ENCODE measurements at places on chromosomes 11 and 22.
A peak's percentile ranks its signal among the peaks of the same experiment; 100 is the strongest.

DNA sequence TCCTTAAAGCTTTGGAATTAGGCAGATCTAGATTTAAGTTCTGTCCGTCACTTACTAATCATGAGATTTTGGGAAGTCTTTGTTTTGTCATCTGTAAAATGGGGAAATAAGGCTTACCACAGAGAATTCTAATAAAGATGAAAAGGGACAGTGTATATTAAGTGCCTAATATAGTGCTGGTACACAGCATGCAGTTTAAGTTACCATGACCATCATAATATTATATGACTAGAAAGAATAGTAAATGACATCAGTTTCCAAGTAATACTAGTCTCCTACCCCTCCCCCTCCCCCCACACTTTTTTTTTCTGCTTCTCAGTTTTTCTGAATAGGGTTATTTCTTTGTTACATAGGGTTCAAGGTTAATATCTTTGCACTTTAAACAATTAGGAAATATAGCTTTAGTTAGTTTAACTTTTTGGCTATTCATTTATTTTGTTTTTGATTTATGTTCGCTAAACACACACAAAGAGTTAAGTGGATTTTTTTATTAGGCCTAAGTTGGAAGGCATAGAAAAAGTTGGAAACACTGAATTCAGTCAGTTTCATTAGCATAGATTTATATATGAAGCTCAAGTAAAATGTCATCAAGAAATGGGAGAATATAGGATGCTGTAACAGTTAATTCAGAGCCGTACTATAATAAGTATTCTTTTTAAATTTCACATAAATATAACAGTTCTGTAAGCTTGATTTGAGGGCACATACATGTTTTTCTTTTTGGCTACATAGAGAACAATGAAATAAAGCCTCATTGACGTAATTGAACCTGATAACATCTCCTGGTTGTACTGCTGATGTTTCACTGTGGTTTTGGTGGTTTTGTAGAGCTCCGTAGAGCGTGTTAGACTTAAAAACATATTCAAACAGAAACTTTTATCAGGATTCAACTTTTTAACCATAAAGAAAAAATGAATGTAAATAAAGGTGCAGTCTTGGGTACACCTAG, 121.2 kb downstream of the PDE3B start:
- DNase-seq: peak; percentile 9

- DNase-seq: no peak
These were observed 9.1 kb upstream of the CSF2RB start for GRCh38 chr22:36904260-36904880.

GRCh38 chr22:27705408-27706080, 96.0 kb downstream of the MN1 start:
- DNase-seq: no peak

GRCh38 chr11:86152006-86152862, 83.3 kb upstream of the PICALM start:
- DNase-seq: no peak

- no peak for DNase-seq
These were observed 87.8 kb upstream of the TOP3B start for GRCh38 chr22:22070371-22070824.

DNA sequence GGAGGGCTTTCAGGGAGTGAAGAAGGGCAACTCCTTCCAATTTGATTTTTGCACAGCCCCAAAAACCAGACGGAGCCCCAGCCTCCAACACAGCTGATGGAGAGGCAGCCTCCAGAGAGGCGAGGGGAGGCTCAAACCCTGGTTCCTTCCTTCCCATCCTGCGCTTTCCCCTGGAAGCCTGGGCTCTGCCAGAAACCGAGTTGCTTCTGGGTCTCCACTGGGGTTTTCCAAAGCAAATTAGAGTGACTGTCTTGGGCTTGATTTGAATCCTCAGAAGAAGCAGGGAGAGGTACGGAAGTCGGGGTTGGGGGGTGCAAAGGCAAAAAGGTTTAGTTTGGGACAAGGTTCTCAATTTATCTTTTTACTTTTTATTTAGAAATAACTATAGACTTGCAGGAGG, 129.2 kb downstream of the MPPED1 start:
- no peak for DNase-seq

DNA sequence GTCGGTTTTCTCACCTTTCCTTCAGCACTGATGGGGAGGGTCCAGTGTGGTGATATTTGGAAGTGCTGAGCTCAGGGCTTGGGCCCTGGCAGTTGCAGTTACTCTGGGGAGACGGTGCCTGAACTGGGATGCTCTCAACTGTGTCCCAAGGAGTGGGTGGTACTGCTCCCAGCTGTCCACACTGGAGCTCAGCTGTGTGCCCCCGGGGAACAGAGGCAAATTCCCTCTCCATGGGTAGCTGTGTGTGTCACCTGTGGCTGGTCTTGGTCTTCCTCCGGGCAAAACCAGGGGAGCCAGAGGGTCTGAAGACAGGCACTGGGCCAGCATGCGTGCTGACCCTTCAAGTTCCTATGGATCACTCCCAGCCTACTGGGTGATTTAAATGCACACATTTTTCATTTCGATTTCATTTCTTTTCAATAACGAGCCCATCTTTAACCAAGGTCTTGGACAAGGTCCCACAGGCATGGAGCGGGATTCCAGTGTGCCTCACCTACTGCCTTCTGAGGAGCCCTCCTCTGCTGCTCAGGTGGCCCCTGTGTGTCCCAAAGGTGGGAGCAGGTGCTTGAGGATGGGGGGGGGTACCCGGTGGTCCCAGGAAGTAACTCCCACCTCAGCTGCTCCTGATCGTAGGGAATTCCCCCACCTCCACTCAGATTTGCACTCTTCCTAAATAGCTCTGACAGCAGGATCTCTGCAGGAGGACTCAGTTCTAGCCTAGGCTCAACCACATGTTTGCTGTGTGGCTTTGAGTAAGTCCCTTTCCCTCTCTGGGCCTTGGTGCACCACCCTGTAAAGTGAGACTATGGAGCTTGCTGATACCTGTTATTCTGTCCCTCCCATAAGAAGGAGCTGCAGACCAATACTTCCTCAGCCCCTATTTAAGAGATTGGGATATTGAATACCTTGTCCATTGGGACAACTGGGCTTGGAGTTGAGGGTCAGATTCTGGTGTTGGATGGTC, 16.8 kb downstream of the PRDM11 start:
- DNase-seq: no peak

- DNase-seq: no peak
These were observed at the start of gene KCNK7 for GRCh38 chr11:65595543-65596281. Gene KCNK7 (minus strand): TSS chr11:65595800. CDS start chr11:65595772, 28 bp downstream.

DNA sequence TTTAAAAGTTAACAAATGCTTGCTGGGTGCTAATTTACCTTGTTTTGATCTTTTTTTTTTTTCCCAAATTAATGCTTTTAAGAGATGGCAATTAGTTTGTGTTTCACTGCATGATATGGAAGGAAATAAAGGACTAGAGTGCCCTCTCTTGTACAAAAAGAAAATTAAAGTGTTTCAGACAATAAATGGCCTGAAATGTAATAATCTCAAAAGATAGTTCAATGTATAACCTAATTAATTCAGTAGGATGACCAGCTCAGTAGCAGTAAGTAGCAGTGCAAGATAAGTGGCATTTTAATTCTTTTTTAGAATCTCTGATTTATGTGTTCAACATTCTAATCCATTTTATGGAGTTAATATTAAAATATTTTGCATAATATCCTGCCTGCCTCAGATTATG, 39.9 kb upstream of the MYO18B start:
- DNase-seq: no peak

DNA sequence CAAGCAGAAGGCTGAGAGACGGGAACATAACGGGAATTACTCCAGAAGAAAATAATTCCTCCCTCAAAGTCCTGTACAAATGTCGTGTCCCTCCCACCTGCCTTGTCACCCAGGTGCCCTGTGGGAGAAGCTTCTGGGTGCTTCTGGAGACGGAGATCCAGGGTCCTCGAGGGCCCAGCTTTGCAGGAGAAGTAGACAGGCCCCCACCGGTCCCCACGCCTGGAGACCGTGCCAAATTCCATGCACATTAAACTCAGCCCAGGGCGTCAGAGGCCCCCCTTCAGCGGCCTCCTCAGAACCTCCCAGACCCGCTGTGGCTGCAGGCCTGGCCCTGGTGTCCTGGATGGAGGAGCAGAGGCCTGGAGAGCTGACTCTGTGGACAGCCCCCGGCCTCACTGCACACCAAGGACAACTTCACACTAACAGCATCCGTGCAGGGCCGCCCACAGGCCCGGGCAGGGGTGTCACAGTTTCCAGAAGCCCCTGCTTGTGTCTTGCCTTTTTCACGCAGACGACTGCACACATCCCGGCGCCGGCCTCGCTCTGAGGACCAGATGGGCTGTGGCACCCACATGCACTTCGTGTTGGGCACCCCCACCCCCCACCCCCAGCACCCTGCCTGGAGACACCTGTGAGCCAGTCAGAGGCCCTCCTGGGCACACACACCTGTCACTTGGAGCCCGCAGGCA, 734.3 kb downstream of the BRD1 start:
- DNase-seq: no peak

GRCh38 chr11:83220260-83220659, 26.7 kb downstream of the ANKRD42 start:
- no peak for DNase-seq

- peak; percentile 4 for DNase-seq
These were observed 8.7 kb downstream of the PNPLA5 start for GRCh38 chr22:43883012-43883661.

- DNase-seq: no peak
These were observed 101.9 kb downstream of the GGTLC2 start for GRCh38 chr22:22746061-22746962.

- DNase-seq: no peak
These were observed 56.4 kb downstream of the IGLL1 start for GRCh38 chr22:23523713-23524112.

DNA sequence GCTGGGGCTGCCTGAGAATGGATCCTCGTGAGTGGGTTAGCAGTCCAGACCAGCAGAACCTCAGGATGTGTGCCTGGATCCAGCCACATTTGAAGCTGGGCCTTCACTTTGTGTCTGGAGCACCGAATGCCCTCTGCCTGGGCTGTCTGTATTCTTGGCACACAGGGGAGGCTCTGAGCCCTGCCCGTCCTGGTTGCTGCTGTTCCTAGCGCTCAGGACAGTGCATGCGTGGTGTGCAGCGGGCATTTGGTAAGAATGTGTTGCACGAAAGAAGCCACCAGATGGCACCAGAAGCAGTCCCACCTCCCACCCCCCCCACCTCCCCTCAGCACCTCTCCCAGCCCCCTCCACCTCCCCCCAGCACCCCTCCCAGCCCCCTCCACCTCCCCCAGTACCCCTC, 4.1 kb upstream of the MAPK11 start:
- no peak for DNase-seq

- no peak for DNase-seq
These were observed 28.4 kb downstream of the KIAA0930 start for GRCh38 chr22:45212306-45212709.

DNA sequence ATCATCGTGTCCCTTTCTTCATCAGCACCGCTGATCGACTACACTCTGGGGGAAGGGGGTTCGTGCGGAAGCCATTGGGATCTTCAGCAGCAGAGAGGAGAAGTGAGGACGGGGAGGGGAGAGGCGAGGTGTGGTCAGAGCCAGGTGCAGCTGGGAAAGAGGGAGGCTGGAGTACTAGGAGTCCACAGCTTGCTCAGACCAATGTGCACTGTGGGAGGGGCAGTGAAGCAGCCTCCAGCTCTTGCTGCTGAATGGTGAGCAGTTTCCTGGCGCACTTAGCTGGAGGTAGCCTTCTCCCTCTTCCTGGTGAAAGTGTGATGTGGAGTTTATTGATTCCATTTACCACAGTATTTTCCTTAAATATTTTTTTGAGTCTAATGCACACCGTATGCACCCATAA, 99.0 kb upstream of the NECTIN1 start:
- DNase-seq: no peak

DNA sequence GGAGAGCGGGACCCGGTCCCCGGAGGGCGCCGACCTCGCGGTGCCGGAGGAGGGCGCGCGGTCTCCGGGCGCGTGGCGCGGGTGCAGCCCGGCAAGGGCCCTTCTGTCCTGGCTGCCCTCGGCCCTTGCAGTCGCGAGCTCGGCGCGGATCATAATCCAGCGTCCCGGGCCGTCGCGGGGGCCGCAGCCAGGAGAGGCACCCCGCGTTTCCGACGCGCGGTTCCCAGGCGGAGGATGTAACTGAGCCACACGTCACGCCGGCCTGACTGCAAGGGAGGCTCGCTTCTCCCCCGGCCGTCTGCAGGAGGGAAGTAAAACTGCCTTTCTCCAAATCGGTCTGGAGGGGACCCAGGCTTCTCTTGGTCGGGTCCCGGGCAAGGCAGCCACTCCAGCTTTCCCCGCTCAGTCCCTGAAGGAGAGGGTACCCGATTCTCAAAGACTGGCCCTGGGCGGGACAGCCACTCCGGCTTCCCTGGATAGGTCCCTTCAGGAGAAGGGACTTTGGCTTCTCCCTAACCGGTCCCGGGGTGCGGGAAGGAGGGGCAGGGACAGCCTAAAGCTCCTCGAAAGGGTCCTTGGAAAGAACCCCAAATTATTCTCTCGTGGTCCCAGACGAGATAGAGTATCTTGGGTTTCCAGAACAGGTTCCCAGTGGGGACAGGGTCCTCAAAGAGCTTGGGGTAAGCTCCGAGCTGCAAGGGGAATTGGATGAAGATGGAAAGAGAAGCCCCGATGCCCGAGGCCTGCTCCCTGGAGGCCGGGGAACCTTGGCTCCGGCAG, 836 bp downstream of the SPON1 start:
- no peak for DNase-seq

- DNase-seq: no peak
These were observed 635 bp upstream of the GRK3 start for GRCh38 chr22:25563761-25564319.

DNA sequence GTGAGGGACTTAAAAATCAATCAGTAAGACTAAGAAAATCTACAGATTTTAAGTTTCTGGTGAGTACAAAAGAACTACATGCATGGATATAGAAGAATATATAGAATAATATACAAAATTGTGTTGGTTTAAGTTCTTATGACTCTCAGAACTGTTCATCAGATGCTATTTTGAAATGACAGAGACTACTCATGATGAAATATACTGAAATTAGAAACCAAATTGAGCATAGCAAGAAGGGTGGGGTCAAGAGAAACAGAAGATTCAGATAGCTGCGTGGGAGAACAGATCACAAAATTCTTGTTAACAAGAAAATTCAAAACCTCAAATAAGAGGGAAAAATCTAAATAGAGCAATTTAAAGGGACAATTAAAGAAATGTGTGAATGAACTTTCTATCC, 2125.3 kb upstream of the RAG2 start:
- no peak for DNase-seq

DNA sequence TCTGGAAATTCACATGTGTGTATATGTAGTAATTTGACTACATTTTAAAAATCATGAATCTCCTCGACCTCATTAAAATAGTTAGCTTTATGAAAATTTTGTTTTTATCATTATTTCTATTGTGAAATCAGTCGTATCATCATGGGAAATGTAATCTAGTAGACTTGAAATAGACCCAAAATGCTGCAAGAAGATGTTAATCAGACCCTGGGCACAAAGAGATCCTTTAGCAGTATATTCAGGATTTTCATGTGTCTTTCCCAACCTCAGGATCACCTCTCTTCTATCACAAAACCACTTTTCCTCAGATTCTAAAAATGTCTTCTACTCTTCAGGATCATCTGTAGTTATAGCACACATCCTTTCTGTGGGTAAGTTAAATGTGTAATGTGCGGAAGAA, 74.9 kb upstream of the ADSL start:
- no peak for DNase-seq

GRCh38 chr11:60852117-60852981, 3.4 kb downstream of the PTGDR2 start:
- DNase-seq: no peak

- DNase-seq: no peak
These were observed 13.5 kb downstream of the SPTBN2 start for GRCh38 chr11:66715346-66716085.

GRCh38 chr22:48353116-48353947, 1474.3 kb downstream of the BRD1 start:
- DNase-seq: no peak
